Activated T-helper 1 cell treated with Interleukin-2 at 50 U/mL for 16 hours (primary cell): ENCODE measurements at places on chromosomes 13 and 19.

DNA sequence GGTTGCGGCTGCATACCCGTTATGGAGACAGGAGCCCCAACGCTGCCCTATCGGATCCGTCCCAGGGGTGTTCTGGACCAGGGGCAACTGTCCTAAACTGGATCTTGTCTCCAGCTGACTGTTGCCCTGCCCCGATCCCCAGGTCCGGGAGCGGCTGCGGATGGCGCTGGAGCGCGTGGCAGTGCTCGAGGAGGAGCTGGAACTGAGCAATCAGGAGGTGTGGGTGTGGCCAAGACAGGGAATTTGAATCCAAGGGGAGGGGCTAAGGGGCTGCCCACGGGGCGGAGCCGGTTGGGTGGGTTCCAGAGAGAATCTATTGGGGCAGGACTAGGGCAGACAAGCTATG, 9.9 kb downstream of the PPFIA3 start:
- DNase-seq, result no peak

GRCh38 chr13:65339241-65339640, 1890.9 kb downstream of the PCDH9 start:
- DNase-seq, result no peak

DNA sequence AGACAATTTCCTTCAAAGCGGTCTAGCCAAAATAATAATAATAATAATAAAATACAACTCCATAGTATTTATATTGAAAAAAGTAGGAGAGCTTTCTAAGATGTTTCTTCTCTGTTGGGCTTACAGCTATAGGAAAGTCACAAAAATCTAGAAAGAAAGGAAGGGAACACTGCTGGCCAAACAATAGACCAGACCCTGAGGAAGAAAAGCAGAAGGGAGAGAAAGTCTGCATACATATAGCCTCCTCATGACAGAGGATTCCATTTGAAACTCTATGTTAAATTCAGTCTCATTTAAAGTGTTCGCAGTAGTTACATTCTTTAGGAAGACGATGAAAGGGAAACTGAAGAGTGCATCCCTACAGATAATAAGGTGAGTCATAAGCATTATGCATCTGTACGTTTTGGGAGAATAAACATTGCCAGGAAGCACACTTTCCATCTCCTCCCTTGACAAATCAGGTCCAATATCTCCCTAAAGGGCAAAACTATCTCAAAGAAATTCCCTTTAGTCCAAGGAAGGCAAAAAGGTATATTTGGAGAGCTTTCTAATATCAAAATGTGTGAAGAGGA, 86.5 kb downstream of the PCDH9 start:
- no peak for DNase-seq

DNA sequence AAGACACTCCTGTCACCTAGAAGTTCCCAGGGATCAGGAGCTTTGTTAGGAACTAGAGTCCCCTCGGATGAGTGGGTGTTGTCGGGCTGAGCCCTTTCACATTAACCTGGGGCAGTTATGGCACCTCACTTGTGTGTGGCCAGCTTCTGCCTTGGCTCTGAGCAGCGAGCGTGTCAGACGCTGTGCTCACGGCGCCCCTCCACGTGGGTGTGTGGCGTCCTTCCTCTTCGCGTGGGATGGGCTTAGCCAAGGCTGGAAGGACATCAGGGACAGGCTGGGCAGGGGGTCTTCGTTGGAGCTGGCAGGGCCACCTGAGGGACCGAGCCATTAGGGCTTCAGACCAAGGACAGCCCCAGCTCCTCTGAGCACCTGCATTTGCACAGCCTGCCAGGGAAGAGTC, 23.4 kb downstream of the DOT1L start:
- no peak for DNase-seq

DNA sequence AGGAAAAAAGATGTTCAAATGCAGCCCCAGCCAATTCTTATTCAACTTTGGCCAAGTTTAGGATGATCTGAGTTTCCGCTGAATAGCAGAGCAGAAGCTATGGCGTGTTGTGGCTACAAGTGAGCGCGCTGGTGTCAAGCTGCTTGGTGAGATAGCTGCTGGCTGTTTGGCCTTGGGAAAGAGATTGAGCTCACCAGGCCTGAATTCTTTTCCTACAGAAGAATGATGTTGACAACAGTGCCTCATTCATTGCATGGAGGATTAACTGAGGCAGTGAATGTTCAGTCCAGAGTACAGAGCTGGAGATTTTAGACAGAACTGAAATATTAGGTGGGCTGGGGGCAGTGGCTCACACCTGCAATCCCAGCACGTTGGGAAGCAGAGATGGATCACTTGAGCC, 31.5 kb upstream of the MAP3K10 start:
- DNase-seq, result no peak

DNA sequence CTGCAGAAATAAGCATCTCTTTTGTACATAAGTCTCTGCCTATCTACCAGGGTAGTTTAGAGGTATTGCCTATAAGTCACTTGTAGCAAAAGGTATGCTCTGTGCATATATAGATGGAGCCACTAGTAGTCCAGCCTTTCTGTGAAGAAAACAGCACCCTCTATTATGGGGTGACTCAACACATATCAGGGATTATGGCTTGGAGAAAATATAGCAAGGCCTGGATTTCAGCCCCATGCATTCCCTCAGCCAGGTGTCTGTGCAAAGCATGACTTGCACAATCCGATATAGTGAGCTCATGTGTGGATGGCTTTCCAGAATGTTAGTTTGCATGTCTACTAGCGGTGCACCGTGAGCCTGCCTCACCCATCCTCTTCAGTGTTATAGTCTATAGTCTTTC, 13.4 kb upstream of the NALCN start:
- DNase-seq, result no peak

DNA sequence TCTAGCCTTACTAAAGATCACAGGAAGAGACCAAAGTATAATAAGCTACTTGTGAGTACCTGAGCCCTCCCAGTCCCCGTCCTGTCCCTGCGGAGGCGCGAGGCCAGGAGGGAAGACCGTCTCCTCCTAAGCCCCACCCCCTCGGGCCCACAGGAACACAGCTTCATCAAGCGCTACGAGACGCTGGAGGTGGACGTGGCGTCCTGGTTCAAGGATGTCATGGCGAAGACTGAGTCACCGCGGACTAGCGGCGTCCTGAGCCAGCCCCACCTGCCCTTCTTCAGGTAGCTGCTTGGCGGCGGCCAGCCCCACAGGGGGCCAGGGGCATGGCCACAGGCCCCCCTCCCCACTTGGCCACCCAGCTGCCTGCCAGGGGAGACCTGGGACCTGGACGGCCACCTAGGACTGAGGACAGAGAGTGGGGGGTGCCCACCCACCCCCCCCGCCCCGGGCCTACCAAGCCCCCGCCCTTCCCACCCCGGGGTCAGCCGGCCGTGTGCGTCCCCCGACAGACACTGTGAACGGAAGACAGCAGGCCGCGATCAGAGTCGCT, 2.4 kb upstream of the TGFBR3L start:
- no peak for DNase-seq

GRCh38 chr13:98664510-98664909, 87.6 kb upstream of the STK24 start:
- no peak for DNase-seq

DNA sequence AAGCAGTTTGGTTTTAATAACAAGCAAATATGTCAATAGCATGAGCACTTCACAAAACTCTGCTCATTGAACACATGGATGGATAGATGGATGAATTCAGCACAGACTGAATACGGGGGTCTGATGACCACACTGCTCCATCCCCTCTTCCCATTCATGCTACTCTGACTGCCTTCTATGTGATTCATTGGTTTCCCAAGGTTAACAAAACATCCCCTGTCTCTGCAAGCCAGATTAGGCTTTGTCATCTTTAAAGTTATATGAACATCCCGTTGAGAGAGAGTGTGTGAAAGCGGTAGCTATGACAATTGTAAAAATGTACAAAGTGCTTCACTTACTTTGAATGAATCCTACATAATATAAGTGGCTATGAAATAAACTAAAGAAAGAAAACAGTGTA, 252.5 kb downstream of the OXGR1 start:
- no peak for DNase-seq

GRCh38 chr13:112776971-112777370, 87.1 kb downstream of the ATP11A start:
- DNase-seq, result no peak

DNA sequence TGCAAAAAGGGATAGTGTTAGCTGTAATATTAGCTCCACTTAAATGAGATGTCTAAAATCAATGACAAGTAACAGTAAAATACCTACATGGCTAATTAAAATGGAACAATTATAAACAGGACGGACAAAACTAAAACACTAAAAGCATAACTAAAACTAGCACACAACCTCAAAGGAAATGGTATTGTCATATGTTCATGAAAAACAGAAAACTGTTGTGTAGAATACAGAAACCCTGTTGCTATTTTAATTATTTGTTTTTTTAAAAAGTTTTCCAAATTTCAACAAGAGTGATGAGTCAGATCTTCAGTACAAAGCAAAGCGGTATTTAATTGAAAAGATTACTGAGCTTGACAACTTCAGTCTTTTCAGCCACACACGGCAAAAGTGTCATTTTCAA, 4.2 kb downstream of the RCBTB2 start:
- no peak for DNase-seq

- DNase-seq, result no peak
Observed at GRCh38 chr13:35693134-35693784, 216.8 kb upstream of the MAB21L1 start.

DNA sequence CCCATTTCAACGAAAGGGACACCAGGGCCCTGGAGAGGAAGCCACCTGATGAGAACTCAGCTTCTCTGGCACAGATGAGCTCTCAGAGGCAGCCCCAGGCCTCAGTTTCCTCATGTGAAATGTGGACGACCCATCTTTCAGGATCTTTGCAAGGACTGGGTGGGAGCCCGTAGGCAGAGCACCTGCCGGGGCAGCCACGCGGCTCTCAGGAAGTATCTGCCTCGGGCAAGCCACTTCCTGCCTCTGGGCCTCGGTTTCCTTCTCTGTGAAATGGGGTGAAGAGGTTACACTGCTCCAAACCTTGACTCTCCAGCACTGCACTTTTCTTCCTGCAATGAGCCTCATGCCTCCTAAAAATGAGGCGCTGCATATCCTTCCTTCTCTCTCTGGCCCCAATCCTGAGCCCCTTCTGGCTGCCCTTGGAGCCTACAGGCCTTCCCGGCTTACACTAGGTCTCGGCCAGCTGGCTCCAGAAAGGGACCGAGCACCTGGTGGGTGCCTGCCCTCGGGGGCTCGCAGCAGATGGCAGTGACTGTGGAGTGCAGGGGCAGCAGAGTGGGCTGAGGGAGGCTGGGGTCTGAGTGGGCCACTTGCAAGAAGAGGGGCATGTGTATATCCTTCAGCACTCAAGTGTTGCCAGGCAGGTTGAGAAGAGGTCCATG, 3.5 kb downstream of the SSBP4 start:
- no peak for DNase-seq

DNA sequence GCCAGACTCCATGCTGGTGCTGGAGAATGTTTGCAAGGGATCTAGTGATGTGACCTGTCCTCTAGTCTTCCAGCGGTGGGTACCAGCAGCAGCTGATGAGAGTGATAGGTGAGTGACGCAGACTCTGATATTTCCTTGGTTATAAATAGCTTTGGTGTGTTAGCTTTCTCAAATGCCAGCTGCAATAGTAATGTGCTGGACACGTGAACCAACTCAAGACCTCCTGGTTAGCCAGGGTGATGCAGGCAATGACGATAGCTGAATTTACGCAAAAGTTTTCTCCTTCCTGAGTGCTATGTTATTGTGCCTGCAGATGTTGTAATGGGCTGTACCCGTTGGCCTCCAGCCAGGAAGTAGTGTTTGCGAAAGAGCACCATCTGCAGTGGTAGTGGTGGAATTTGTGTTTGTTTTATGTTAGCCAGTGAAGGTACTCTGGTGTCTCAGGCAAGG, 129.5 kb downstream of the CYSLTR2 start:
- no peak for DNase-seq

GRCh38 chr13:112880976-112881540, 88.0 kb upstream of the MCF2L start:
- no peak for DNase-seq

GRCh38 chr13:95559100-95559499, 6.6 kb downstream of the CLDN10 start:
- no peak for DNase-seq

DNA sequence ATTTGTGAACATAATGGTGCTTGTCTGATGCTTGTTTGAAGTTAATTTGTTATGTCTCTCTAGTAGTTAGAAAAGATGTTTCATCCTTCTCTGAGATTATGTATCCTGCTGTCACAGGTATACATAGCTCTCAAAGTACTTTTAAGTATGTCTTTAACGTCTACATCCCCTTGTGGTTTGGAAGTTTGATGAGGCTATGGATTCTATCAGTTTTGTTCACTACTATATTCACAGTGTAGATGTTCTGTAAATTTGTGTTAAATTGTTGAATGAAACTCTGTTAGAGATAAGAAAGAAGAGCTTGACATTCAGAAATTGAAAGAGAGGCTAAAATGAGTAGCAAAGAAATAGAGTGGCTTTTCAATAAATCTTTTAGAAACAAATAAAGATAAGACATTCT, 304.6 kb upstream of the MIR17HG start:
- DNase-seq, result no peak

- DNase-seq, result no peak
Observed at GRCh38 chr13:109151255-109151654, 521.8 kb downstream of the MYO16 start.

- DNase-seq, result no peak
Observed at GRCh38 chr13:51370116-51370515, 30.6 kb downstream of the SERPINE3 start.

GRCh38 chr19:23286477-23286876, 36.3 kb upstream of the ZNF724 start:
- DNase-seq, result no peak

DNA sequence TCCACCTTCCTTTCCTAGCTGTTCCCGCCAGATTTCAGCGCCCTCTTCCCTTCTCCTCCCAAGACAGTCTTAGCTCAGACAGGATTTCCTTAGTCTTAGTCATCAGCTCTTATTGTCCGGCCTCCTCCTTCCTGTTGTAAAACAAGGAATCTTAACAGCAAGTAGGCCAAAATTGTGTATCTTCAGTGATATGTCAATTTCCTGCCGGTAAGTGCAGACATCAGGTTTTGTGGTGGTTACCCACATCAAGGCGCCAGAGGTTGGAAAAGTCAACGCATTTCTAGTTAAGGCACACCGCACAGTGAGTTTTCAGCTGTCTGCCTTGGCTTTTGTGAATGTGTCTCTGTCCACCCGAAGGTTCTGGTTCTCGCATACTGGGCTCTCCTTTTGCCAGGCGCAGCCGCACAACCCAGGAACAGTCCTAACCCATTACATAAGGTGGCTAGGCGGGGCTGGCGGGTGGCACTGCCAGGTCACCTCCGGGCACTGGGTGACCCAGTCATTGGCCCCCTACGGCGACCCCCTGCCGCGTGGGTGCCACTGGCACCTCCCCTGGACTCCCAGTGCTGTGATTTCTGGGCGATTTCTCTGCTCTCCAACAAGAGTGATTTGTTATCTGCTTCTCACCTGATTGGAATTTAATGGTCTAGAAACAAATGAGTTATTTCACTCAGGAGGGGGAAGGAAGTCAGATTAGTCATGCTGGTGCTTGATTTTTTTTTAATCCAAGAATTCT, 12.9 kb downstream of the COL4A2 start:
- DNase-seq, result no peak

DNA sequence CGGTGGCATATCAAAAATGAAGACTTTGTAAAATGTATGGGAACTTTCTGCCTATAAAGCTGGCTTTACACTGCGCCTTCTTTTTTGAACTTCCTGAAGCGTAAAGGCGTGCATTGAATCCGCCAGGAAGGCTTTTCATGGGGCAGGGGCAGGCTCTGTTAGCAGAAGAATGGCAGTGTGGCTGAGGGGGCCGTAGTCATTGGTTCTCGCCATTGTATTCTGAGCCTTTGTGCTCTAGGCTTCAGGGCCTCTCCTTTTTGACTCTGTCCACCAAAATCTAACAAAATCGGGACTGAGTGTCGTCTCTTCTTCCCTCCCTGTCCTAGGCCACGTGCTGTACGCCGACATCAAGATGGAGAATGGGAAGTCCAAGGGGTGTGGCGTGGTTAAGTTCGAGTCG, 14.1 kb downstream of the PRAM1 start:
- no peak for DNase-seq
